ENCODE measurements at places on chromosomes 1 and 21.

DNA sequence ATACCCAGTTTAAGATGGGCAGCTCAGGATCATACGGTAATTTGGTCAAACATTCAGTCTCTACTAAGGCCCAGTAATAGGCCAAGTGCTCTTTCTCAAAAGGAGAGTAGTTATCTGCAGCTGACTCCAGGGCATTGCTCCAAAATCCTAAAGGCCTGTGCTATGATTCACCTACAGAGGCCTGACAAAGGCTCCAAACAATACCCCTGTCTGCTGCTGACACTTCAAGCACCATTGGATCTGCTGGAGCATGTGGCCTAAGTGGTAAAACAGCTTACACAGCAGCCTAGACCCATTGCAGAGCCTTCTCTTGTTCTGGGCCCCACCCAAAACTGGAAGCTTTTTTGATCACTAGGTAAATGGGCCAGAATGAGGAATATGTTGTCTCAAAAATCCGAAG is 22.8 kb downstream of the SLAMF7 start:
- DNase-seq, result no peak

GRCh38 chr1:11558276-11558675 is 79.3 kb downstream of the DISP3 start:
- no peak for DNase-seq

GRCh38 chr1:99193431-99193830 is 70.9 kb upstream of the PLPPR4 start:
- DNase-seq, result no peak

GRCh38 chr1:159942632-159943277 is 2.7 kb downstream of the IGSF9 start:
- DNase-seq, result no peak

GRCh38 chr1:22331618-22332423 is 119.8 kb upstream of the ZBTB40 start:
- no peak for DNase-seq

GRCh38 chr1:110228381-110228780 is 18.3 kb downstream of the KCNC4 start:
- DNase-seq, result no peak

DNA sequence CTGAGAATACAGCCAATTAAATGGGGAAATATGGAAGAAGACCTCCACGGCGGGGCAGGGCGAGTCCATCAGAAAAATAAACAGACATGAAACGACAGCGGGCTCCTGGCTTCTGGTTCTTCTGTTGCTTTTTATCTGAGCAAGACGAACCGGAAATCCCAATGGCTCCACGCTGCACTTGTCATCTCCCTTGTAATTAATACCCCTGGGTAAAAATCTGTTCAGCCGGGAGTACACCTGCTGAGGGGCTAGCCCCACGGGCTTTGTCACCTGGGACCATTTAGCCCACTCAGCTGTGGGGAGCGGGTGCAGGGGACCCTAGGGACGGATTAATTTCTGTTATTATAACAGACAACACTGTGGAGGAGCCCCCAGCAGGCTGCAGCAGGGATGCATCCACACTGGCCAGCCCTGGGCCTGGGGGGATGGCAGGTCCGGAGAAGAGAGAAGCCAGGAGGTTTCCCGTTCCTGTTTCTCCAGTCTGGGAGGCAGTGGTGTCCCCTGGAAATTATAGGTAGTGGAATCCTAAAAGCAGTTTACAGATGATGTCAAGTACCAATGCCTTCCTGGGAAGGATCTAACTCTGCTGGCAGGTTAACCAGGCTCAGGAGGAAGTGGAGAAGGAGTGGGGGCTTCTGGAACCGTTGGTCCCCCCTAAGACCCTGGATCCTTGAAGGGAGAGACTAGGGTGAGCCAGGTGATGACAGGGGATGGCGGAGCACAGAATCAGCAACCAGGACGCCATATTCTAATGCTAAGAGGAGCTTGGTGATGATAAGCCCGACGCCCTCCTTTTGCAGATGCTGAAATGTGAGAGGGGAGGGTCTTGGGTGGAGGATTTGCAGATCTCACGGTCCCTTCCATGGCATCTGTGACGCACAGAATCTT is 566.1 kb downstream of the PTPRU start:
- DNase-seq, result no peak

- no peak for DNase-seq
These were observed 276.9 kb upstream of the SNX7 start for GRCh38 chr1:98384461-98385141.

DNA sequence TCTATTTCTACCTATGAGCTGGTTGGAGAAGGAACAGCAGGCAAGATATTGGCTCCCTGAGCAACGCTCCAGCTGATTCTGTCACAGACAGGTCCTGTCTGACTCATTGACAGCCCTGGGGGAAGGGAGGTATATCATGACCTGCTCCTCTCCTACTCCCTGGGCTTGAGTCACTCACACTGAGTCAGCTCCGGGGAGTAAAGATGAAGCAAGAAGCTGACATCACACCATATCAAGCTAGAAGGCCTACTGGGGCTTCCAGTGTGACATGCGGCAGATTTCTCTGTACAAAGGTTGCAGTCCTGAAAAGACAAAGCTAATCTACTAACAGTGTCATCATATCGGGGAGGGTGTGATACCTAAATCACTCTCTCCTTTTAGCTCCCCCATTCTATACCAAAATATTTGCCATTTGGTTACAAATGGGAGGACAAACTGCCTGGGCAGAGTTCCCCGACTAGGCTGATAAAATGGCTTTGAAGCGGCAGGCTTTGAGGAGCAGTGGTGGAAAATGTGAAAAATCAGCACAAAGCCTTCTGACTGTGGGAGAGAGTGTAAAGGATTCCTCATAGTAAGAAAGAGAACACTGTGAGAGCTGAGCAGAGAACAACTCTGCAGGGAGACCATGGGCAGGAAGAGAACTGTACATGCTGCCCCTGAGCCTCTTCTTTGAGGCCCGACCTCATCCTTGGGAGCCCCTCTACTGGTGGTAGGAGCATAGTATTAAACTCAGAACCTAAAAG is 15.5 kb downstream of the PI4KB start:
- no peak for DNase-seq

- DNase-seq, result no peak
These were observed 4.7 kb downstream of the LDLRAD2 start for GRCh38 chr1:21816602-21817302.

DNA sequence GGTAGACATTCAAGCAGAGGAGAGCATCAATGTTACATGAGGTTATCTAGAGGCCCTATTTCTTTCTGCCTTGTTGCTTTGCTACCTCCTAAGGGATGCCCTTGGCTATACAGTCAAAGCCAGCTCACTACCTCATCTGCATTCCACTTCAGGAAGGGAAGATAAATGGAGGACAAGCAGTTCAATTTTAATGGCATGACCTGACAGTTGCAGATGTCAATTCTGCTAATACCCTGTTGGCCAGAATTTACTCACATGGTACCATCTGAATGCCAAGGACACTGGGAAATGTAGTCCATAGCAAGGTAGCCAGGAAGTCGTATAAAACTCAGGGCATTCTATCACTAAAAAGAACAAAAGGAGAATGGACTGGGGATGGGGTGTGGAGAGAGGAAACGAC is 31.5 kb downstream of the PALMD start:
- DNase-seq, result no peak

DNA sequence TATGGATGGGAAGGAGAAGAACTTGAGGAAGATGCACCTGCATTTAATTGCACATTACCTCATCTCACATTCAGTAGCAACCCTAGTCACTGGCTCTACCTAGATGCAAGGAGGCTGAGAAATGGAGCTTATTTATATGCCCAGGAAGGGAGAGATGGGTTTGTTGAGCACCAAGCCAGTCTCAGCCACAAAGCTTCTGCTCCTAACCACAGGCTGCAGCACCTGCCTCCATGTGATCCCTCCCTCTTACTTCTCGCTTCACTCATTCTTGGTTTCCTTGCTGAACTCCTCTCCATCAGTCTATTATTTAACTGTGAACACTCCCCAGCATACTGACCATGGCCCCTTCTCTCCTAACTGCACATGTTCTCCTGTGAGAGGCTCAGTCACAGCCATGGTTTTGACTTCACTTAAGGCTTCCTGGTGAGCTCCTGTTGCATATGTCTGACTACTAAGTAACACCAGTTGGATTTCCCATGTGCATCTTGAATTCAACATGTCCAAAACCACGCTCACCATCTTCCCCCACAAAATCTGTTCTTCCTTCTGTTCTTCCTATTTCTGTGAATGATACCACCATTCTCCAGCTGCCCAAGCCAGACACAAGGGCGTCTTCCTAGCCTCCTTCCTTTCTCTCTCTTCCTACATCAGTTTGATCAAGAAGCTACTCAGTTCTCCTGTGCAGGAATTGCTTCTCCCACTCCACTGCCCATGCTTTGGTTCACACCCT is 139.8 kb downstream of the AK5 start:
- DNase-seq, result no peak

DNA sequence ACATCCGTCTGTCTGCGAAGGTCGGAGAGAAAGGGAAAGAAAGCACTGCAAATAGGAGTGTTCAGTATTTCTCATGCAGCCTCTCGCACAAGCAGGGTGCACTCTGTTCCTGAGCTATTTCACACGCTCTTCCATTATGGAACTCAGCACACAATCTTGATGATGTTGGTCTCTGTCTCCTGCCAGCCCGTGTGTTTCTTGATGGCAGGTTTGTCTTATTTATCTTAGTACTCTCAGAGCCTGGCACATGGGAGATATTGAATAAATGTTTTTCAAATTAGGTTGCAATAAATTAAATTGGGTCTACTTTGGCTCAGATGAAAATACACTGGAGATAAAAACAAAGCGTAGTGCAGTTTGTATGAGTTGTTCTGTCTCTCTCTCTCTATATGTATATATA is 134.9 kb upstream of the ETS2 start:
- DNase-seq, result no peak

DNA sequence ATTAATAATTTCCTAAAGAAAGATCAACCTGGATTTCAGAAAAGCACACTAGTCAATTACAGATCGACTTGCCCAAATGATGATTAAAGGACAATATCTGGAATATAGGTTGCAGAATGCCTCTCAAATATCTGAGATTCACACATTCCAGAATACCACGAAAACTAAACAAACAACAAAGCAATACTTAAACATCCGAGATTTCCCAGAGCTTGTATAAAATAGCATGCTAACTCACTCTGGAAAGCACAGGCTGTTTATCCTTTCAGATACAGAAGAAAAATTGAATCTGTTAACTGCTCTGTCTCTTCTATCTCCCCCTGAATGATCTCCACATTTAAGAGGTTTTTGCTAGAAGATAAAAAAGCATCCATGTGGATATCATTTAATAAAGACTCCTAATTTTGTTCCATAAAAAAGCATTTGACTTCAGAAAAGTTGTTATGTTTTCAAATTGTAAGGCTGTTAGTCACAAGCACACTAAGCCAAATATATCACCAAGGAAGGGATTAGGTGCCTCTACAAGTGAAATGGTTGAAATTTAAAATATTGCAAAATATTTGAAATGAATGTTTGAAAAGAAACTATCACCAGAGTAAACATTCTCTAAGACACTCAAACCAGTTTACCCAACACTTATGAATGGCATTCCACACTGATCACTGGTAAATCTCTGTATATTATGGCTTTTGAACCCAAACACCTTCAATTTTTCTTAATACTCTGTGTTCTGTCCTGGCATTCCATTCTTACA is 865.1 kb upstream of the ADAMTS5 start:
- no peak for DNase-seq

DNA sequence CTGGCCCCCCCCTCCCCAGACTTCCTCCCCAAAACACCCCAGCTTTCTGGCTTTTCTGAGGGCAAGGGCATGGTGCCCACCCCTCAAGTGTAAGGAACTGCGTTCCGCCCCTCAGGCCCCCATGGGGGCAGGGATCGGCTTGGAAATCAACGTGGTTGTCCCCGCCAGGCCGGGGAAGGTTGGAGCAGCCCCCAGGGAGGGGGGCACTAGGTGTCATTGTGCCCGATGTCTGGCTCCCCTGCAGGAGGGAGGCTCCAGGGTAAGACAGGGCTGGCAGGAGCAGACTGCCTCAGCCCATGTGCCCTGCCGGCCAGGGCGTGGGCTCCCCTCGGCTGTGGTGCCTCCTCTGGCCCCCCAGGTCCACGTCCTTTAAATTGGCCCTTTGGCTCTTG is 7.4 kb upstream of the TFAP2E start:
- DNase-seq, result no peak

DNA sequence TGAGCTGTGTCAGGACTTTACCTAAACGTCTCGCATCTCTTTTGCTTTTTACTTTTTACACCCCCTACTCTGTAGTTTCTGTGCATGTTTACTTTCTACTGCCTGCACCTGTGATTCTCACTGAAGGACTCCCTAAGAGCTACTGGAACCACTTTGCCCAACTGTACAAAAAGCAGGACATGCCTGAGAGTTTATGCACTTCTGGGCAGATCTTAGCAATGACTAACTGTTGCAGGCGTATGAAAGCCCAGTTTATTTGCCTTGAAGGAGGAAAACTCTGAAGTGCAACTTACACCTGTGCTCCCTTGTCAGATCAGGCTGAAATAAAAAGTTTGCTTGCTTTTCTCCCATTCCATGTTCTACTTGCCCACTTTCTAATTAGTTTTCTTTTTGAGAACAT is 467.0 kb upstream of the USP24 start:
- DNase-seq, result no peak

DNA sequence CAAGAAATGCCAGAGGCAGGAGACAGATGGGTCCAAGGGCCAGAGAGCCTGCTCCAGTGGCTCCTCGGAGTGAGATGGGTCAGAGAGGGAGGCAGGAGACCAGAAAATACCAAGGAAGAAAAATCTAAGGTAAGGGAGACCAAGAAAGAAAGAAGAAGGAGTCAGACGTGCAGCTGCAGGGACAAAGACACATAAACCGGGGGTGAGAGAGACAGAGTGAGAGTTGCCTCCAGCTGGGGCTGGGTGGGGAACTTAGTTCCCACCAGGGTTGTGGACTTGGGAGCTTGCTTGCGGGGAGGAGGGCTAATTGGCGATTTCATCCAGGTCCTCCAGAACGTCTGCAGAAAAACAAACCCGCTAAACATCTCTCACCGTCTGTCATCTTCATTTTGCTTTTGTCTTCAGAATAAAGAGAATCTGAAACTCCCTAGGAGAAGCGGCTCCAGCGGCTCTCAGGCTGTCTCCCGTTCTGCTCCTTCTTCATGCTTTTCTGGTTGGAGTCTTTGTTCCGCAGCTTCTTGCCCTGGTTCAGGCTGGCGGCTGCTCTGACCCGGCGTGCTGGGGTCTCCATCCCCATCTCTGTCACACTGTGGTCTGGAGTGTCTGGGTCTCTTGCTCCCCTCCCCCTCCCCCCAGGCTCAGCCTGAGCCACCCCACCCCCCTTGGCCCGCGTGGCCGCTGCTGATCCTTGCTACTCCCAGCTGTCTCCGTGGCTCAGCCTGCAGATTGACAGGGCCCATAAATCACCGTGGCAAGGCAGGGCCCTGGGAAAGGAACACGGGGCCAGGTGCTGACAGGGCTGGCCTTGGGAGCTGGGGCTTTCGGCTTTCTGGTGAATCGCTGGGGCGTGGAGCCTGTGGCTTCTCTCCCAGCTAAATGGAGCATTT is 66.6 kb downstream of the UBIAD1 start:
- DNase-seq, result no peak

GRCh38 chr21:23977971-23978370 is 1629.3 kb downstream of the MRPL39 start:
- DNase-seq, result no peak
